Temporal lobe (tissue), 4 donors: ENCODE measurements at places on chromosomes 2 and 18. TPM values are rescaled to one million over a fixed set of nuclear protein-coding genes. Genes with fewer than 3 reads are reported as not detected.

Gene AMER3
- 26.8 TPM for total RNA-seq

Gene ACVR2A
- 88.3 TPM for total RNA-seq

Gene SATB2
- 310 TPM for total RNA-seq

Gene MYOM1
- 1.5 TPM for total RNA-seq

Gene ST8SIA3
- total RNA-seq: 22.6 TPM
